ENCODE measurements at places on chromosomes 6 and 20. TPM values are rescaled to one million over a fixed set of nuclear protein-coding genes. Genes with fewer than 3 reads are reported as not detected.

The CDSN gene
- not detected for polyA plus RNA-seq

The MCCD1 gene
- not detected for polyA plus RNA-seq

The CST7 gene
- 4.6 TPM for polyA plus RNA-seq

The ESR1 gene
- polyA plus RNA-seq = not detected

The LGSN gene
- not detected for polyA plus RNA-seq

The NTSR1 gene
- polyA plus RNA-seq = not detected

The CSNK2B gene
- polyA plus RNA-seq = 279 TPM

The EYS gene
- 0.06 TPM for polyA plus RNA-seq

The HTR1E gene
- not detected for polyA plus RNA-seq

The LRRC73 gene
- not detected for polyA plus RNA-seq

The AURKA gene
- polyA plus RNA-seq = 0.96 TPM

The TTBK1 gene
- polyA plus RNA-seq = not detected

The RPN2 gene
- 343 TPM for polyA plus RNA-seq

DNA sequence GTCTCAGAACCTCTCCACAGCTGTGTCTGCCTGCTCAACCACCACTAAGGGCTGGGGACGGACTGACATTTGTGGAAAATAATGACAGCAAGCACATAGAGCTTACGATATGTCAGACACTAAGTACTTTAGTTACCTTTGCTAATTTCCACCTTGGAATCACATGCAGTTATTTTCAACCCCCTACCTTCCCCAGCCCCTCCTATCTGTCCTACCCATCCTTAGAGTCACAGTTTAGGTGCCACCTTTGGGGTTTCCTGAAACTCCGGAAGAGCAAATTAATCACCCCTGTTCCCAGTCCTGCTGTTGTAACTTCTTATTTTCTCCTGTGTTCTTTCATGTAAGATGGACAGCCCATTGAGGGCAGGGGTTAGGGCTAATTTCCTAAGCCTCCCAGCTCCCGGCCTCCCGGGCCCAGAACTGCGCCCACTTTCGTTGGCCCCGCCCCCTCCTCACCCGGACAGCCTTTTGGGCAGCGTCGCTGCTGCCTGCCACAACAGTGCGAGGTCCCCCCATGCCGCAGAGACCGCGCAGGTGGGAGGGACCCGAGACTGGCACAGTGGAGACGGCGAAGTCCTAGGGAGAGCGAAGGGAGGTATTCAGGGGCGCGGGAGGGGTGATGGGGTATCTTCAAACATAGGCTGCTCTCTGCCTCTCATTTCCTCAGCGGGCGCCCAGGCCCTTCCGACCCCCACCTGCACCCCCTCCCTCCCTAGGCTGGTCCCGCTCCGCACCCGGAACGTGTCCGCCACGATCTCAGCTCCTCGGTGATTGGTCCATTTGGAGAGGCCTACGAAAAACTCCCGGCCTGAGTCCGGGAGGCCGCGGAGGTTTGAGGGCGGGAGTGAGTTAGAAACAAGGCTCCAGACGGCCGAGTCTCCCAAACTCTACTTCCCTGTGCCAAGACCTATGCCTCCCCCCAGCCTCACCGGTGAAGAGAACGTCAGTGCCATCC, 1.1 kb downstream of the DDAH2 start:
- no peak for DNase-seq

DNA sequence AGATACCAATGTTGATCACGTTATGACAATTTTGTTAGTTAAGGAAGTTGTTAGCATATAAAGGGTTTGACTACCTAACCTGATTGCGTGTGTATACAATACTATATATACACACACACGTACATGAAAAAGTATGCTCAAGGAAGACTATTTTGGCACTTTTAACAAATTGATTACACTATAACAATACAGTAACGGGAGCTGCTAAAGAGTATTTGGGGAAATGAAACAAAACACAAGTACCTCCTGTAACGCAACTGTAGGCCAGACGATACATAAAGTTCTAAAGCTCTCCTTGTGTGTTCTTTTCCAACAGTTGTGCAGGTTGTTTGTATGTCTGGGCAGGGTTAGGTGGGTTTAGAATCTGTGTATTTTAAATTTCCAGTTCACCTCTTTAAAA, 98.7 kb downstream of the PLEKHG1 start:
- DNase-seq = peak; percentile 55

DNA sequence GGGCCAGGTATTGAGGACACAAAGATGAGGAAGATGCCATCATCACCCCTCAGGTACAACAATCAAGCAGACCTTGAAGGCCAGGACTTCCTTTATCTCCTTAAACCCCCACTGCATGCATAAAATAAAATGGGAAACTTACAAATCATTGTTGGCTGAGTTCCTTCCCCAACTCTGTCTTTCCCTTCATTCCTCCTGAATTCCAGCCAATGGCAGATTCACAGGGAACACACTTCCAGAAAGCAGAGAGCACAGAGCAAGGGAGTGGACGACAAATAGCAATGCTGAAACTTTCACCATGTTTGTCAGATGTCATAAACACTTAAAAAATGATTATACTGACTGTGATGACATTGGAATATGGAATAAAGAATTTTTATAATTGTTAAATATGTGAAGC, 37.3 kb upstream of the NXT1 start:
- no peak for DNase-seq

- no peak for DNase-seq
These were observed 82.2 kb downstream of the ANKRD60 start for GRCh38 chr20:58146081-58146745.

DNA sequence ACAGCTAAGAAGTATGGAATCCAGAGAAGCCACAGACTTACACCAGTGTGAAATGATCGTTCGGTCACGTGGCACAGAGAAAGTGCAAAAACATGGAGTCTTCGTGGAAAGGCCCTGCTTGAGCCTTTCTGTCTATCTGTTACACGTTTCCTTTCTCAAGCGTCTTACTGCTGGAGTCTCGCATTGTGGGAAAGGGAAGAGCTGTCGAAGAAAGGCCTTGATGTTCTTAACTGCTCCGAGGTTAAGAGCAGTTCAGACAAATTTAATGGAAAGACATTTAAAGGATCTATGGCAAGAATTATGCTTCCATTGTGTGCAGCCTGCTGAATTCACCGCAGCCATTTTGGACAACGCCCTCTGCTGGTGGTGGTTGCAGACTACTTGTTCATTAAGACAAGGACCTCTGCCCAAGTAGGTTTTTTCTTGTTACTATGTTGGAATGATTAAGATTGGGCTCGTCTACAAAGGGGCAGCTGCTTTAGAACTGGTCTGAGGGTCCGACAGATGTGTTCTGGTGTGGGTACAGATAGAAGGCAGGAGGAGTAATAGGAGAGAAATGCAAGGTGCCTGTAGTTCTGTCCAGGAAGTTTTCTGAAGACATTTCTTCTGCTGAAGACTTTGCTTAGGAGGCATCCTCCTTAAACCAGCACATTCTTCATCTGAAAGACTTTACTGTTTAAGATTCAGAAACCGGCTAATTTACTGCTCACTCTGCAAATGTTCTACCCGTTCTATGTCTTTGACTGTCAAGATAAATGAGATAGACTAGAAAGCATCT, 24.7 kb upstream of the CCN6 start:
- DNase-seq = peak; percentile 45

DNA sequence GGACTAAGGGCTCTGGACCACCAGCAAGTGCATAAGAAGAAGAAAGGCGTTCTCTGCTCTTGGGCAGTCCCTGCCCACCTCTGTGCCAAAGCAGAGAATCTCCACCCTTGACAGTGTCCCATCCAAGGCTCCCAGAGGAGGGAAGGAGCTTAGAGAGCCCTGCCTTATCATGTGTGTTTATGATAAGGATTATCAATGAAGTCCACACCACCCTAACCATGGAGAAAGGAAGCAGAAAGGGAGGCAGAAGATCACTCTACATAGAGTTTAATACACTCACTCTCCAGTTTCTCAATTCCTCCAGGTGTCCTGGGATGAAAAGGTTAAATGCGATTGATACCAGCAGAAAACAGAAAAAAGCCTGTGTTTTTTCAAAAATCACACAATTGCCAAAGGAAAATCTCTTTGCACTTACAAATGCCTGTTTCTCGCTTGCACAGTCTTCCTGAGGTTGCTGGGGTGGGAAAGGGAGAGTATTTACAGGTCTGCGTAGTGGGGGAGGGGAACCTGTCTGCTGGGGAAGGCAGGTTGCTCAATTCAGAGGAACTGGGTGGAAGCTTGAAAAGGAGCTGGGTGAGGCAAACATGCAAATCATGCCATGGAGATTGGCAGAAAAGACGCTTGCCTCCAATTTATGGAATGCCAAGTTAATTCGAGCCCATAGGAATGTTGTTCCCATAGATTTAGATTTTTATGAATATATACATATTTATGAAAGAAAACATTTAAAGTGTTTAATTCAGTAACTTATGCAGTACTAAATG, 104.0 kb downstream of the EYA2 start:
- no peak for DNase-seq

- DNase-seq = no peak
These were observed 303.0 kb upstream of the GJE1 start for GRCh38 chr6:141829566-141830360.

GRCh38 chr20:45835825-45836224, 2.2 kb downstream of the SNX21 start:
- DNase-seq = no peak

DNA sequence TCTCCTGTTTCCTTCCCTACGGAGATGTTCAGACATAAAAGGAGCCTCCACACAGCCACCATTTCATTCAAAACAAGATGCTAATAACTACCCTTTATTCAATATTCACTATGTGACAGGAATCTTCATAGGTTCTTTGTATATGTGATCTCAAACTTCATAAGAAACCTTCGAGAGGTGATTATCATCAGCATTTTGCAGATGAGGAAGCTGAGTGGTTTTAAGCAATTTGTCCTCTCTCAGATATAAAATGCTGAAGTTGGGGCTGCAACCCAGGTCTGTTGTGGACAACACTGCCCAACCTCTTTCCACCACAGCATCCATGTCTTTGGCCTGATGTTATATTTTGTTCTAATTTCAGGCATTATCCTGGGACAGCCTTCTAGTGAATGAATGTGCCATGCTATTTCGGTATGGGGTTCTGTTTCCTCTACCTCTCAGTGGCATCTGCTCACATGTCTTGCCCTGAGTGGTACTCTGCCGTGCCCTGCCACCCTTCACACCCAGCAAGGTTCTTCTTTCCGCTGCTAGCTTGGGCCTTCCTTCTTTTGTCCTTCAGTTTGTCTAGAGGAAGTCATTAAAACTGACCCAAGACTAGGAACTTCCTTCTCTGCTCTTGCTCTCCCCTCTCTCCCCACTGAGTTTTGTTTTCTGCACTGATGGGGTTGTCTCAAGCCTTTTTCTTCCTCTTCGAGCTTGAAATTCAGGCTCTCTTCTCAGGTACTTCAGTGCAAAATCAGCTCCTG, 300.9 kb upstream of the PRDM1 start:
- no peak for DNase-seq

DNA sequence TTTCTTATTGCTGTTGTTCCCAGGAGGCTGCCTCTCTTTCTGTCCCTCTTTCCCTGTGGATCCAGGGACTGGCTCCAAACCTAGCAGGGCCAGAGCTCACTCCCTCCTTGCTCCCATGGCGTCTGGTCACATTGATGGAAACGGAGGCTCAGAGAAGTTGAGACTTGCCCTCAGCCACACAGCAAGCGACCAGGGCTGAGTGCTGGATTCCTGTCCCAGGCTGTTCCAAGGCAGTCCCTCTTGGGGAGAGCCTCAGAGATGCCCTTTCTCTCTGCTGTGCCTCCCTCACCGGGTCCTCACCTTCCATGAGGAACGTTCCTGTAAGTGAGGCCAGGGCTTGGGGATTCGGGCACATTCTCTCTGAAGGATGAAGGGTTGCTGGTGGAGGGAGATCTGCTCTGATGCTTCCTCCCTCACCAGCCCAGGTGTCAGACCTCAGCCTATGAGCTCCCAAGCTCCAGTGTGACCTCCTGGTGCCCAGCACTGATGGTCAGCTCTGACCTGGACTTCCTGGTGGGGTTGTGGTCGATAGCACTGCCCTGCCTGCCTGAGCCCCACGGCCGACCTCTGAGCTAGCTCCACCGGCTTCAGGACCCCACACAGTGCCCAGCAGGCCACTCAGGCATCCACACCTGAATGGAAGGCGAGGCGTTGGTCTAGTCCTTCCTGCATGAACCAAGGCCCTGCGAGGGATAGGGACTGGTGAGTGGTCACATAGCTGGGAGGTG, 26.8 kb downstream of the SUN5 start:
- no peak for DNase-seq

DNA sequence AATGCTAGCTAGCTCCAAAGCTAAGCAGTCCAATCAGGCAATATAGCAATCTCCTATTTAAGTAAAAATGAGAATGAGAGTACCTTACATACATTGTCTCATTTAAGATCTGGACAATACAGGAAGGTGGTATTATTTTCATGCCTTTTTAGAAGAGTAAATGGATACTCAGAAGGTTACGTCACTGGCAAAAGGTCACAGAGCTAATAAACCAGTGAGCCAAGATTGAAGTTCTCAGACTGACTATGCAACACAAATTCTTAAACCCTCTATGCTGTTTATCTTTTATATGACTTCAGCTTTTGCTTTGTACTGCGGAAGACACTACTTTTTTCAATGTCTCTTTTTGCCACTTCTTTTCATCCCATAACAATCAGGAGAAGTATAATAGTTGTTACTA, 135.2 kb upstream of the PRL start:
- no peak for DNase-seq

GRCh38 chr6:36851149-36851614, 11.9 kb upstream of the CPNE5 start:
- peak; percentile 42 for DNase-seq

DNA sequence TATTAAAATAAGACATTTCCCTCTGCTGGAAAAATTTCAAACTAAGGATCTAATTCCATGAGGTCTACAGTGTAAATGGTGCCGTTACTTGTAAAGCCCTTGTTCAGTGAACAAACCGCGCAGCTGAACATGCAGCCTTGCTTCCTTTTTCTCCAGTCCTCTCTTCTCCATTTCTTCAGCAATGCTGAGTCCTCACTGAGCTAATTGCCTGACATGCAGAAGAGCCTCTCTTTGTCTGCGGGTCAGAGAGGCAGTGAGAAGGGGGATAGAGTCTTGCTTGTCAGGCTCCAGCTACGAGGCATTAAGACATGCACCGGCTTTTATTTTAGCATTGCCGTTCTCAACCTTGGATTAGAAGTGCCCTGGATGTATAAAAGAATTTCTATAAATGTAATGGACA, 25.7 kb downstream of the ZDHHC14 start:
- no peak for DNase-seq

DNA sequence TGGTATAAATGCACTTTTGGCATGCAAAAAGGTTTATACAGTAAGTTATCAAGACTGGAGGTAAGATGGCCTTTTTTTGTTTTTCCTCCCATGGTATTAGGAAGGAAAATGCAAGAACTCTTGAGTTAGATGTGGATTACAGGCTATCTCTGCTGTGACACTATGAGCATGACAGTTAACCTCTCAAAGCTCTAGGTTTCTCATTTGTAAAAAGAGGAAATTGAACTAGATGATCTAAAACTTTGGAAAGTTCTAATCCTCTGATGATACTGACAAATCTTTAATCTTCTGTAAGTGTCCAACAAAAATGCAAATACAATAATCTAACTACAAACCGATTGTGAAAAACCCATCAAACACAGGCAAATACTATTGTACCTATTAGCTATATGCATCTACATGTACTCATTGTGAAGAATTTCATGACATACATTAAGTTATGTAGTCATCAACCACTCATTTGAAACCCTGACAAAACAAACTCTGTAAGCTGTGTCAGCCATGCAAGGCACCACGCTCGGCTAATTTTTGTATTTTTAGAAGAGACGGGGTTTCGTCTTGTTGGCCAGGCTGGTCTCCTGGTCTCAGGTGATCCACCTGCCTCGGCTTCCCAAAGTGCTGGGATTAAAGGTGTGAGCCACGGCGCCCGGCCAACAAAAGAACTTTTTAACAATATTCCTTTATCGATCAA, 4.2 kb downstream of the CDK19 start:
- peak; percentile 29 for DNase-seq

GRCh38 chr6:93218096-93218495, 201.3 kb downstream of the EPHA7 start:
- no peak for DNase-seq

- DNase-seq = peak; percentile 61
These were observed 27.6 kb upstream of the CDKN1A start for GRCh38 chr6:36650848-36651478.
